ENCODE measurements at places on chromosomes 5 and 9.

DNA sequence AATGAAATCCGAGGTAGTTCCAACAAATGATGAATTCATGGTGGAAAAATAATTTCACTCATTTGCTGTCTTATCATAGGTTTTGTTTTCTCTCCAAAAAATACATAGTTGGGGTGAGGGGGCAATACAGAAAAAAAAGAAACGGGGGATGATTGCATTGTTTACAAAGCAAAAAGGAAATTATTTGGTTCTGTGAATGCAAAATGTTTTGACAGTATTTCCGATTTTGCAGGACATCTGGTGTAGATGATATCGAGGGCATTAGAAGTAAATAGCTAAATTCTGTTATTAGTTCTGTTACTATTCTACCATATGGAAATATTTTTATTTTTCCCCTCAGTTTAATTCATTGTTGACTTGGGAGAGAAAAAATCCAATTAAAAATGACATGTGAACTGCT, 201.7 kb downstream of the MARCHF11 start:
- DNase-seq: no peak

GRCh38 chr5:17185773-17186172, 31.7 kb upstream of the BASP1 start:
- no peak for DNase-seq

- DNase-seq: no peak
These were observed 159.0 kb downstream of the HACD4 start for GRCh38 chr9:20872340-20872977.

DNA sequence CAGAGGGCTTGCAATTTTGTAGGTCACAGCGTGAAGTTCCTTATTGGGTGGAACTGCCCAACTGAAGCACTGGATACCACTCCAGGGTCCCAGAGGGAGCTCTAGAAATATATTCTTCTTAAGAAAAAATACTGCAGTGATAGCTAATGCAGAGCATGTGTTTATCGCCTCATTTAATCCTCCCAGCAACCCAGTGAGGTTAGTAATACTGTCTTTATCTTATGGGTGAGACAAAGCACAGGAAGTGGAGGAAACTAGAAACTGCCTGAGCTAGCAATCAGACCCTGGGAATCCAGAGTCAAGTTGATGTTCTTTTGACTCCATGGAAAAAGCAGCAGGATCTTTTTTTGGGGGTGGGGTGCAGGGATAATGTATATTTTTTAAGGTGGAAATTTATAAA, 153.3 kb downstream of the PJA2 start:
- DNase-seq: no peak

GRCh38 chr5:150904479-150905311, at the start of gene ZNF300:
Gene ZNF300, minus strand, starts transcription at chr5:150904980. Its CDS starts 1,825 bp downstream, at chr5:150903155.
- peak; percentile 75 for DNase-seq

DNA sequence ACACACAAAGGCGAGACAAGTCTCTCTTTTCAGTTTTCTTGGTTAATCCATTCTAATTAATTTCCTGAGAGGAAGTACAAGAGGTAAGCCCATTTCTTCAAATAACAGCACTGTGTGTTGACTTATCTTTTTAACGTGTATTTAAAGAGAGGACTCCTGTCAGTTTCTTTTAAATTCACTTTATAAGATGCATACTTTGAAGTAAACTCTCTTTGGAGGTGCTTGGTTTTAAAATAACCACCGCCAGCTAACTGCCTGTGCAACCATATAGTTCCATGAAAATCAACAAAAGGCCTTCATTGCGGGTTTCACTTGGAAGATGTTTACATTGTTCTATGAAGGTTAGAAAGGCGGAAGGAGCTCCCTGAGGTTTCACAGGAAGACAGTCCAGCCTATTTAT, 13.1 kb upstream of the SERINC5 start:
- DNase-seq: no peak

DNA sequence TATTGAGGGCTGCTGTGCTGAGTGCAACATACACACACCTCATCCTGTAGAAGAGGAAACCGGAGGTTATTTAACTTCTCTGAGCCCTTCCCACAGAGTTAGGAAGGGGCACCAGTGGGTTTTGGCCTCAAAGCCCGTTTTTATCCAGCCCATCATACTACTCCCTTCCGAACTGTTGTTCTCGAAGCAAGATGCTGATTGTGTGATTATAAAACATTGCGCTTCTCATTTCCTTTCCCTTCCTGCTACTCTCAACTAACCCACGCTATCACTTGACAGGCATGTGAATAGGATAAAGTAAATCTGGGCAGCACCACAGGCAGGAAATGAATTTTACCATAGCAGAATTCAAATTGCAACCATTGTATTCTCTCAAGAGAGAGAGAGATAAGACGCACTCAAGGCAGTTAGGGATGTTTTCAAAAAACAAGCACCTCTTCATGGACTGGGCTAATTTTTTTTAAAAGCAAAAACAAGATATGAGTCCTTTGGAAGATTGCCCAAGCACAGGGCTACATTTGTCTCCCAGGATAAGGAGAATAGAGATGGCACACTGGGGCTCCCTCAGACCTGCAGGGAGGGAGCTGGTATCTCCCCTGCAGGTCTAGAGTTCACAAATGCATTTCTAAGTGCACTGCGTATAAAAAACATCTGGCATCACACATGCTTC, 52.6 kb downstream of the GNA14 start:
- no peak for DNase-seq
